Parietal lobe (tissue), 2 donors: ENCODE measurements at places on chromosomes 11 and 22. TPM values are rescaled to one million over a fixed set of nuclear protein-coding genes. Genes with fewer than 3 reads are reported as not detected.

The TSGA10IP gene
- total RNA-seq, result not detected

The ATM gene
- 216 TPM for total RNA-seq

The MS4A4A gene
- total RNA-seq, result not detected

The HOATZ gene
- total RNA-seq, result 1.3 TPM

The PHLDA2 gene
- total RNA-seq, result not detected

The ASRGL1 gene
- 52.9 TPM for total RNA-seq

The PYGM gene
- total RNA-seq, result 0.63 TPM

The B3GAT1 gene
- total RNA-seq, result 75.4 TPM

The CALCA gene
- not detected for total RNA-seq

The TRIM48 gene
- not detected for total RNA-seq

The RTN4R gene
- 14.7 TPM for total RNA-seq

The BLID gene
- 18.8 TPM for total RNA-seq

The OR2AG2 gene
- 1.6 TPM for total RNA-seq

The FOLH1 gene
- total RNA-seq, result 7.8 TPM

The MMP8 gene
- total RNA-seq, result not detected

The RHOD gene
- total RNA-seq, result not detected

The CCDC73 gene
- total RNA-seq, result not detected

The USH1C gene
- 0.94 TPM for total RNA-seq

The NEFH gene
- total RNA-seq, result 0.63 TPM

The OR10D3 gene
- not detected for total RNA-seq

The RAB39A gene
- total RNA-seq, result 33.2 TPM

The ZDHHC24 gene
- total RNA-seq, result 5.9 TPM

The TMEM126B gene
- 27.2 TPM for total RNA-seq

The GUCD1 gene
- total RNA-seq, result 41.3 TPM

The PHOX2A gene
- not detected for total RNA-seq

The CNGA4 gene
- 0.63 TPM for total RNA-seq

The RIMBP3B gene
- 0.63 TPM for total RNA-seq

The MYO18B gene
- total RNA-seq, result 0.31 TPM
